Activated CD4-positive, alpha-beta T cell treated with anti-CD3 and anti-CD28 coated beads for 36 hours (primary cell): ENCODE measurements at places on chromosomes 7 and 10.

DNA sequence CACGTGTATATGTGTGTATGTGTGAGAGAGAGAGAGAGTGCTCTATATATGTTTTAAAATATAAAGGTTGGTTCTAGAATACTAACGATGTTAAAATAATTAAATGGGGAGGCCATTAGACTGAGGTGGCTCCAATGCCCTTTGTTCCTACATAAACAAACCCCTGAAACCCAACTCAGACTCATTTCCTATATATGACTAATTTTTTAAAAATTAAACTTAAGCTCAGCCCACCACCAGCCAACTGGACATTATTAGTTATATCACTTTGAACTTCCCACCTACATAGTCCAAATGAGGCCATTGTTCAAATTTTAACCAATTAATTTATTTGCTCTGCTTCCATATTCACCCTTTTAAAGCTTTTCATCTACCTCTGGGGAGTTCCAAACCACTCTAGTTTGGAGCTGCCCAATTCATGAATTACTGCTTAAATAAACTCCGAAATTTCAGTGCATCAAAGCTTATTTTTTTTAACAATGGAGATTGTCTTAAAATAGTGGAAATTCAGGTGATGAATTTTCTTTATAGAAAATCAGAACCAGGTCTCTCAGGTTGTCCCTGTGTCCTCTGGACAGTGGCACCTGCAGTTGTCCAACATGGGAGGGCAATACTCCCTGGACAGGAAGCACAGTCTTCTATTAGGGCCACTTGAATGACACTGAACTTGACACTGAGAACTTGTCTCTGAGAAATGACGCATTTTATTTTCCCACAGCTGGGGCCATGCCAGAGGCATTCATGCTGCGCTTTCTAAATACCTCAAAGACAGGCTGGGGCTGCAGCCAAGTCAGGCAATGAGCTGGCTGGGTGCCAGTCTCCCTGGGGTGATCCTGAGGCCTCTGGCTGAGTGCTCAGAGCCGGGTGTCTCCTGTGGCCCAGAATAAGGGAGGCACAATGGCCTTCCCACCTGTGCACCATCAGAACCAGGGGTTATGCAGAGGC lies 109.5 kb upstream of the TMEM72 start:
- H3K4me3 ChIP-seq = no peak overlapping the region
- peaks cover 9% of the 10 kb centered on the region for H3K27me3 ChIP-seq
- H3K36me3 ChIP-seq = no peaks in the 10 kb centered on the region

GRCh38 chr10:23198940-23199767 lies 7.0 kb downstream of the PTF1A start:
- no peak overlapping the region for H3K27ac ChIP-seq
- H3K4me3 ChIP-seq = no peak overlapping the region
- H3K27me3 ChIP-seq = peaks cover 78% of the 10 kb centered on the region
- DNase-seq = no peak
- no peaks in the 10 kb centered on the region for H3K36me3 ChIP-seq

- H3K4me3 ChIP-seq = peak overlapping the region; percentile 7
- H3K36me3 ChIP-seq = peaks cover 3% of the 10 kb centered on the region
- peaks cover 49% of the 10 kb centered on the region for H3K4me1 ChIP-seq
- H3K27me3 ChIP-seq = no peaks in the 10 kb centered on the region
Observed at GRCh38 chr7:142459551-142459963, 201.7 kb upstream of the PRSS58 start.

DNA sequence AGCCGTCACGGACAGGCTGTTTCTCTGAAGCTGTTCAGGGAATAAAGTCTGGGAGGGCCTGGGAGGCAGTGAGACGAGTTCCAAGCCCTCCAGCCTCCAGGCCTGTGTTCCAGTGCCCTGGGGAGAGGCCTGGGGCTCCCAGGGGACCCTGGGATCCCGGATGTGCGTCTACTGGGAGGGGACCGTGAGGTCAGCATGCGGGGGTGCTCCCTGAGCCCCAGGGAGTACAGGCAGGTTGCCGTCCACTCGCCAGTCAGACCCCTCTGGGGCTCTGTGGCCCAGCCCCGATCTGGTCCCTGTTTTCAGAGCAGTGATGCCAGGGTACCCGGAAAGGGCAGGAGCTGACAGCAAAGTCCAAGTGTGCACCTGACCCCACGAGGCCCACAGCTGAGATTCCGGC lies 80.9 kb upstream of the DNAAF5 start:
- no peak overlapping the region for H3K4me3 ChIP-seq
- peaks cover 15% of the 10 kb centered on the region for H3K36me3 ChIP-seq
- no peaks in the 10 kb centered on the region for H3K27me3 ChIP-seq
- DNase-seq = no peak
- peaks cover 2% of the 10 kb centered on the region for H3K4me1 ChIP-seq
- no peak overlapping the region for H3K27ac ChIP-seq

- DNase-seq = no peak
- no peaks in the 10 kb centered on the region for H3K4me1 ChIP-seq
- no peaks in the 10 kb centered on the region for H3K36me3 ChIP-seq
- no peak overlapping the region for H3K27ac ChIP-seq
- no peaks in the 10 kb centered on the region for H3K27me3 ChIP-seq
Observed at GRCh38 chr7:86653919-86654659, 10.4 kb downstream of the GRM3 start.

DNA sequence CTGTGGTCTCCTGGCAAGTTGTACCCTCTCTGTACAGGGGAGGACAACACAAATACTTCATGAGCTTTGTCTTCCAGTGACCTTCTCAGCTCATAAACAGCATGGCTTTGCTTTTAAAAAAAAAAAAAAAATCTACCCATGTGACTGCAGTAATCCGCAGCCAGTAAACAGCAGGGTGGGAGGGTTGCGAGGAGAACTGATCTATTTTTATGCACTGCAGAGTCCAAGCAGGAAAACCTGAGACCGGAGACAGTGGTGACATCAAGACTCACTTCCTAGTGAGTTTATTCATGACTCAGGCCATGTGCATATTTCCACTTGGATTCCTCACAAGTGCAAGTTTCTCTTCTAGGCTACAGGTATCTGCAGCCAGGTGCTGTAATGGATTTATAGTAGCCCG lies 127.9 kb downstream of the NRF1 start:
- H3K4me1 ChIP-seq = peaks cover 7% of the 10 kb centered on the region
- no peak overlapping the region for H3K4me3 ChIP-seq
- H3K36me3 ChIP-seq = peaks cover 5% of the 10 kb centered on the region

DNA sequence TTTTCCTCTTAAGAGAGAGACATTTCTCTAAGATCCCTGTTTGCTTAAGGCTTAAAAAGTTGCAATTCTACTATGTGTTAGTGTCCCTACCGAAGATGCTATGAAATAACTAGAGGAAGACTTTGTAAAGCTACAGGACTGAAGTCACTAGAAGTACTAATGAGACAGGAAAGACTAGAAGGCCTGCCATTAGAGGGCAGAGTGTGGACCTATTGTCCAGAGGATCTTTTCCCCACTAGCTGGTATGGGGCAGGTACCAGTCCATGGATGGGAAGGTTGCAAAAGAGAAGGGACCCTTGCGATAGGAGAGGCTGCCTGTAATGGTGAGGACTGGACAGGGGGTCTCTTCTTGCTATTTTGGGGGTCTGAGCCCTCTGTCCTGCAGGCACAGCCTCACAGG lies 178.1 kb downstream of the TMEM178B start:
- H3K27me3 ChIP-seq = no peaks in the 10 kb centered on the region
- no peak for DNase-seq
- H3K4me3 ChIP-seq = no peak overlapping the region
- H3K4me1 ChIP-seq = no peaks in the 10 kb centered on the region

- no peaks in the 10 kb centered on the region for H3K27me3 ChIP-seq
- DNase-seq = no peak
Observed at GRCh38 chr7:13945670-13946069, 43.8 kb downstream of the ETV1 start.

- H3K4me1 ChIP-seq = peaks cover 2% of the 10 kb centered on the region
- H3K36me3 ChIP-seq = no peaks in the 10 kb centered on the region
- H3K4me3 ChIP-seq = no peak overlapping the region
- H3K27me3 ChIP-seq = peaks cover 18% of the 10 kb centered on the region
- H3K27ac ChIP-seq = no peak overlapping the region
- no peak for DNase-seq
Observed at GRCh38 chr10:89175816-89176215, 31.3 kb downstream of the CH25H start.

- DNase-seq = peak; percentile 31
- no peaks in the 10 kb centered on the region for H3K36me3 ChIP-seq
- peaks cover 3% of the 10 kb centered on the region for H3K27me3 ChIP-seq
- H3K4me1 ChIP-seq = no peaks in the 10 kb centered on the region
- H3K27ac ChIP-seq = no peak overlapping the region
- no peak overlapping the region for H3K4me3 ChIP-seq
Observed at GRCh38 chr10:77350711-77351119, 286.9 kb downstream of the KCNMA1 start.

DNA sequence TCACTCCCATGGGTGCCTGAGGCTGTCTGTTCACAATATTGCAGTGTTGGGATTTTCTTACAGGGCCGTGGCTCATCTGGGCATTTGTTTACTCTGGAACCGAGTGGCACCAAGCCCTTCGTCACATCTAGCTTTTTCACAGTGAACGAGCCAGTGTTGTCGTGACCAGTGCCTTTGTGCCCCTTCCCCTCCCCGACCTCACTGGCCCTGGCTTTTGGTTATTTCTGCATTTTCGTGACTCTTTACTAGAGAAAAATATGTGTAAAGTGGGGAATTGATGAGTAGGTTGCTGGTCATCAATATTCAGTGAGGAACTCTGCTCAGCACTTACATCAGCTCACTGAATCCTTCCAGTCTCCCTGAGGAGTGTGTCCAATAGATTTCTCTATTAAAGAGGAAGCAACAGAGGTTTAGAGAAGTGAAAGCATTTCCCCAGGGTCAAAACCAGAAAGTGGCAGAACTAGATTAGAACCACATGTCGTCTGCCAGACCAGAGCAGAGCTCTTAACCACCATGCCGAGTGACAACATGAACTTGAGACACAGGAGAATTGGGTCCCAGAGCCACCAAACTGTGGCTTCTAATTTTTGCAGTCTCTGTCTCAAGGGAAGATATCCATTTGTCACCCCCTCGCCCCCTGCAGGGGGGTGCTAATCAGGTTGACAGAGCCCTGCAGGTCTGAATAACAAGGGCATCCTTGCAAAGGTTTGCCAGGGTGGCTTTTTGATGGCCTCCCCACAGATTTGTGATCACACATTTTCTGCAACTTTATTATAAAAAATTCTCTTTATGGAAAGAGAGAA lies 125.3 kb downstream of the CHN2 start:
- DNase-seq = no peak
- H3K27me3 ChIP-seq = no peaks in the 10 kb centered on the region
- H3K4me3 ChIP-seq = no peak overlapping the region
- no peaks in the 10 kb centered on the region for H3K36me3 ChIP-seq

DNA sequence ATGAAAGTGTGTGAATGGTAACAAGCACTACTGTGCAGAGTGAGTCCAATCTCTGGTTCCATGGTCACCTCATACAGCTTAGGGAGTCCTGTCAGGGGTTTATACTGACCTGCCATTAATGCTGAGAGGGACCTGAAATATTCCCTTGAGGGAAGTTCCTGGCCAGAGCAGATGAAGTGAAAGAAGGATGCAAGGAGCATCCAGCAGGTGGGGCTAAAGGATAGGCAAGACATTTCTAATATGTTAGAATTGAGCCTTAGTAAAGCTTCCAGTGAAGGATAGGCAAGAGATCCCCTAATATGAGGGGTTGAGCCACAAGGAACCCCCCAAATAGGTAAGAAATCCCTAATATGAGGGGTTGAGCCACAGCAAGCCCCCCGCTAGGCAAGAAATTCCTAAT lies 25.5 kb upstream of the FAM221A start:
- no peaks in the 10 kb centered on the region for H3K27me3 ChIP-seq
- H3K36me3 ChIP-seq = peaks cover 12% of the 10 kb centered on the region
- H3K4me1 ChIP-seq = no peaks in the 10 kb centered on the region
- no peak overlapping the region for H3K27ac ChIP-seq
- DNase-seq = no peak

DNA sequence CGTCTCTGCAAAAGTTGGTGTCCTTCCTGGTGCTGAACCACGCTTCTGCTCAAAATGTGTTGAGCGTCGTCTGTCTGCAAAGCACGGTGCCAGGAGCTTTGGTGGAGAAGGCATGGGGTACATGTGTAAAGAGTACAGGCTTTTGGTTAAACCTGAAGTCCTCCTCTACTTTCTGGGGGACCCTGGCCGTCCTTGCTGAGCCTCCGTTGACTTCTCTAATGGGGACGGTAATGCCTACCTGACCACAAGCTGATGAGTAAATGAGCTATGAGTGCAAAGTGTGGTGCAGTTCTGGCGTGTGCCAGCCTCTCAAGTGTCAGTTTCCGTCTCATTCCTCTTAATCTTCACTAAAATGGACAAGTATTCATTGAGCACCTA lies 527 bp upstream of the HERPUD2 start:
- H3K36me3 ChIP-seq = peaks cover 16% of the 10 kb centered on the region
- peaks cover 44% of the 10 kb centered on the region for H3K4me1 ChIP-seq
- H3K27me3 ChIP-seq = no peaks in the 10 kb centered on the region
- peak overlapping the region; percentile 97 for H3K4me3 ChIP-seq

DNA sequence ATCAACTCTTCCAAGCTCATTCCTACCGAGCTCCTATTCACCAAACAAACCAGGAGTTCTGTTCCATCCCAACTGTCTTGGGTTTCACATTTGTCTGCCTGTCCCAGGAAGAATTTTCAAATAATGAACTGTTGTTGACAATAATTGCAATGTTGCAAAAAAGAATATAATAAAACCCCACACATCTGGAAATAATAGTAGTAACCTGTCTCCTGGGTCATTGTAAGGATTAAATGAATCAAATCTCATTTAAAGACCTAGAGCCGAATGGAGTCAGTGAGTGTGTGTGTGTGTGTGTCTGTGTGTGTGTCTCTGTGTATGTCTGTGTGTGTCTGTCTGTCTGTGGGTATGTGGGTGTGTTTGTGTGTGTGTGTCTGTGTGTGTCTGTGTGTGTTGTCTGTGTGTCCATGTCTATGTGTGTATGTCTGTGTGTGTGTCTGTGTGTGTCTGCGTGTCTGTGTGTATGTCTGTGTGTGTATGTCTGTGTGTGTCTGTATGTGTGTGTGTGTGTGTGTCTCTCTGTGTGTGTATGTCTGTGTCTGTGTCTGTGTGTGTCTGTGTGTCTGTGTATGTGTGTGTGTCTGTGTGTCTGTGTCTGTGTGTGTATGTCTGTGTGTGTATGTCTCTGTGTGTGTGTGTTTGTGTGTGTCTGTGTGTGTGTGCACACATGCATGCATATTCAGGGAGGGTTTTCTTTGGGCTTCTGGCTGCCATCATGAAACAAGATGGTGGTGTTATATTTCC lies 52.7 kb downstream of the TMEM130 start:
- no peaks in the 10 kb centered on the region for H3K36me3 ChIP-seq
- no peak overlapping the region for H3K27ac ChIP-seq
- H3K27me3 ChIP-seq = peaks cover 9% of the 10 kb centered on the region

DNA sequence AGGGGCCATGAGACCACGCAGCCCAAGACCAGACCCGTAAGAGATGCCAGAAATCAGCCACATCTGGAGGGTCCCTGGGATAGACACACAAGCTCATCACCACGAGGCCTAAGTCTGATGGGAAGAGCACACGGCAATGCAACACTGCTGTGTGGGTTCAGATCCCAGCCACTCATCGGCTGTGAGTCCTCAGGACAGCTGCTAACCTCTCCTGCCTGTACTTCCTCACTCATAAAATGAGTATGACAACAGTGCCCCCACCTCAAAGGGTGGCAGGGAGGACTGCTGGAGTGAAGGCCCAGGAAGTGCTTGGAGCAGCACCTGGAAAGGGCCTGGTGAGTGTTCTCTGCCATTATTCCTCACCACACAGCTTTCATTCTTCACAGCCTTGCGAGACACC lies 60.9 kb downstream of the MAD1L1 start:
- DNase-seq = no peak
- H3K27me3 ChIP-seq = no peaks in the 10 kb centered on the region
- no peak overlapping the region for H3K27ac ChIP-seq
- H3K4me3 ChIP-seq = no peak overlapping the region
- peaks cover 9% of the 10 kb centered on the region for H3K36me3 ChIP-seq
